ENCODE measurements at places on chromosomes 6 and 20.

GRCh38 chr6:84227044-84227433 lies 404 bp downstream of the CEP162 start:
- no peak for DNase-seq

DNA sequence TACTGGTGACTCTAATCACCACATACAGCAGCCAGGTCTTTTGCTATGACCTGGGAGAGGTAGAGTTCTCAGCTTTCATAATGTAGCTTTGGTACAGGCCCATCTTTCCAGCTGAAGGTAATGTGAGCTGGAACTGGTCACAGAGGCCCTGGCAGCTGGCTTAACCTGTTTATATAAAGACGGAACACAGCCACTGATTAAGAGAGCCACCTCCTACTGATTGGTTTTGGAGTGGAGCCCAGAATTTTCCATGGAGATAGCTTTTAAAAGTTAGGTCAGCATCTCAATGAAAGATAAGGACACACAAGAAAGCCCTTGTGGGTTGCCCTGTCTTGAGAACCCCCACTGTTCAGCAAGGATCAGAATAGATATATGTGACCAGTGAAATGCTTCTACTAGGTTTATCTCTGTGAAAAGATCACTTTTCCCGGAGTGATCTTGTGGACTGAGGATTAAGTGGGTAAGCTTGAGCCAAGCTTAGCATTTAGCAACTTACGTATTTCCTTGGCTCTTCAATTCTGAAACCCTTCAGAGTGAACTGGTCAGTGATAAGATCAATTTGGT lies 213.7 kb upstream of the CITED2 start:
- DNase-seq = peak; percentile 61

- DNase-seq = no peak
Observed at GRCh38 chr6:86142326-86142725, 499.6 kb upstream of the SYNCRIP start.

DNA sequence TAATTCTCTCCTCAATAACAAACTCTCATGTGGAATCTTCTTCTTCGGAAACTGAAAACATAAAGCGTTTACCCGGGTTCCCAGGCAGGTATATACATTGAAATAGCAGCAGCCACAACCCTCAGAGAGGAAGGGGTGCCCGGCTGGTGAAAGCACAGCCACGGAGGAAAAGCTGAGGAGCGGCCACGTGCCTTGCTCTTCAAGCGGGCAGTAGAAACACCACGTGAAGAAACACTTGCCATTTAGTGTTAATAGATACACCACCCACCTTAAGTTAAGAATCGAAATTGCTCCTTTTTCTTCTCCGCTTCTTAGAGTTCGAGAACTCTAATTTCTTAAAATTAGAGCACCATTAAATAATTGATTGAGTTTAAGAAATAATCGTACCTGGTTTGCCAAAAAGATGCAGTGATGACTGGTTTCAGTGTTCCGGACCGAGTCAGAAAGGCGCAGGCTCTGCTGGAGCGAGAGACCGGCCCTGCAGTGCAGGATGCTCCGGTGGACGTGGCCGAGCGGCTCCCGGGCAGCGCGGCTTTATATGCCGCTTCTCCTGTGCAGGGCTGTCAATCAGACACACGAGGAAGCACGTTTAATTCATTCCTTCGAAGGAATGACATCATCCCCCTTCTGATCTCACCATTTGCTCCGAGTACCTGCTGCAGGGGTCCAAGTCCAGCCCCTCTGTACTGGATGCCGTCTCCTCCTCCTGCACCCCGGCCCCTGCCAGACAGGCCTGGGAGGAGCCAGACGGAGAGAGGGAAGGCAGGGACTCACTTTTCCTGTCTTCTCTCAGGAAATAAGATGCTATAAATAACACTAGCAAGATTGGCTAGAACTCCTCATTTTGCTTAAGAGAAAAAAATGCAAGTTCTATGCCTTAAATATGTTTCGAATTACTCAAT lies at the start of gene THBS2:
Gene THBS2, minus strand, starts transcription at position 510 of the 902 bp plus-strand sequence. CDS start 3,062 bp downstream, outside the sequence.
- peak; percentile 96 for DNase-seq

DNA sequence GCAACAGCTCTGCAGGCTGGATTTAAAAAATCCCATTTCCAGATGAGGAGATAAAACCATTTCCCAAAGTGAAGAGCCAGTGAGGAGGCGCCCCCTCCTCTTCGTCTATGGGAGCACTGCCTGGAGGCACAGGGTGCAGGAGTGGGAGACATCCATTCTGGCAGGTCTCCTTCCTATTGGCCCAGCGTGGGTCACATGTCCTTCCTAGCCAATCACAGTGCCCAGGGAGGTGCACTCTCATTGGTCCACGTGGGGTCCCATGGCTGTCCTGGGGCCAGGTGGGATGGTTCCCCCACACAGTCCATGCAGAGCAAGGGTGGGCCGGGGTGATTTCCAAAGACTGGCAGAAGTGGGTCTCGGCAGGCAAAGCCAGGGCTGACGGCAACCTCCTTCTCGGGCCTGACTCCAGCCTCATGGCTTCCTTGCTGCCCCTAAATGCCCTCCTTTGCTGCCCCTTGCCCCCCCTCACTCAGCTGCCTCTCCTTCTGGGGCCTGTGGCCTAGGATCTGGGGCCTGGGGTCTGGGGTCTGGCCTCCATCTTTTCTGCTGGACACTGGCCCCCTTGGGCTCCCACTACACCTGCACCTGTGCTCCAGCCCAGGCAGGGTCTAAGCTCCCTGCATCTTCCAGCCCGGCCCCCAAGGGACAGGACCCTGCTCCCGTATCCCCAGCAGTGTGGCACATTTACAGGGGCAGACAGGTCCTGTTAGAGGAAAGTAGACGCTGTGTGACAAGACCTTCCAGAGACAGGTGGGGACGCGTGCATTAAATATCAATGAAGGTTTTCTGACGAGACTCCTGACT lies 231.7 kb downstream of the TAF4 start:
- DNase-seq = no peak

- no peak for DNase-seq
Observed at GRCh38 chr20:50977066-50978021, 18.7 kb downstream of the MOCS3 start.

GRCh38 chr6:35262596-35262995 lies 3.1 kb downstream of the ZNF76 start:
- DNase-seq = no peak

- DNase-seq = no peak
Observed at GRCh38 chr6:43707767-43708166, 20.2 kb upstream of the MRPS18A start.

DNA sequence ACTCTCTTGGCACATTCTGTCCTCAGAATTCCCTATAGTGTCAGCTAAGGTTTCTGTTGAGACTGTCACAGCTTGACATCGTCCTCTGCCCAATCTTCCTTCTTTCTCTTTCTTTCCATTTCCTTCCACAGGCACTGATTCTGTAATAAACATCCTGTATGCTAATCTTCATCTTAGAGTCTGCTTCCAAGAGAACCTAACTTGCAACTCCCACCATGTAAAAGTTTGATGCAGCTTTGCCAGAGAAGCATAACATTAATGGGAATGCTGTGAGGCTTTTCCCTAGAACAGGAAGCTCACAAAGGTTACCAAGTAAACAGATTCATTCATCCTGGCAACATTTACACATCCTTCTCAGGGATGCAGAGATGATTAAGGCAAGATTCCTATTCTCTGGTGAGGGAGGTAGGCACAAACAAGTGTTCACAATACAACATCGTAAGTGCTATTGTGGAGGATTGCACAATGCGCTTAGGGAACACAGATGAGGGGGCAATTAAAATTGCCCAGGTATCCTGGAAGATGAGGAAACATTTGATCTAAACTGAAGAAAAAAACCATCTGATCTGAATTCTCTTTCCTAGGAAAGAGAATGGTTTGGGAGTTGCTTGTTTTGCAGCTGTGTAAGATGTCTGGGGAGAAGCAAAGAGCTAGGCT lies 74.7 kb downstream of the GRM1 start:
- no peak for DNase-seq

DNA sequence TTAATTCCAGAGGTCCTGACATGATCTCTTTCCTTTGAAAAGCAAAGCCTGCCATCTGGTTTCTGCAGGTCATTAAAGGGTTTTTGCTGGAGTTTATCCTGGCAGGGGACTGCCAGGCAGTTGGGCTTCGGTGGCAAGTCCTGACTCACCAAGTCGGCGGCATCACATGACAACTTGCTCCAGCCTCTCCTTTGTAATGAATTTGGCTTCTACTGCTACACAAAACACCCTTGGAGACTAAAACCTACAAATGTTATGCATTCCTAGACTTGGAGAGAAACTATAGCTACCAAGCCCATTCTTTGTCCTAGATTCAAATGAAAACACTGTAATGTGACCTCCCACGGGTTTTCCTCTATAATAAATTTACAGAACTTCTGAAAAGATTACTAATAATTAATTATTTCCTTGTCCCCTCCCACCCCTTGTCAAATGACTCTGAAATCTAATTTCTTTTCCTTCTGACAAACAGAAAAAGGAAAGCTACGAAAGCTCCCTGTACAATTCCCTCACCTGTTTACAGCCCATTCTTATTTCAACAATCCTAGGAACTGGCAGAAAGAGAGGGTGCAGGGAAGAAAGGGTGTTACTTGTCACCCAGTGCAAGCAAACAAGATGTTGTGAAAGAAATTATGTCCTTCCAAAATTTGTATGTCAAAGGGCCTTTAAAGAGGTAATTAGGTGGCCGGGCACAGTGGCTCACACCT lies 62.9 kb downstream of the QRSL1 start:
- DNase-seq = no peak

DNA sequence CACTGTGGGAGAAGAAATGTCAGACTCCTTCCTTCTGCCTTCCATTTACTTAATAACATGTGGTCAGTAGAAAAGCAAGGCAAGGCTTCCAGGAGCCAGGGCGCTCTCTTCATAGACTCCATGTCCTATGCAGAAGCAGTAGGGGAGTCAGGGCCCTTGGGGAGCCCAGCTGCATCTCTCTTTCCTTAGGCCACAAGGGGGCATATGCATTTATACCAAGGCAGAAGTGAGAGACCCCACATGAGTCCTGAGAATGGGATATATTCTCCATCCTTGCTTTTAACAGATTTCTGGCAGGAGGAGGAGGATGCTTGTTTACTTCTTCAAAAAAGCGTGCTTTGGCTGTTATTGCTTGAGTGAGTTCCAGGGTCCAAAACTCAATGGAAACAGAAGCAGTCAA lies 198.5 kb downstream of the HIVEP2 start:
- DNase-seq = no peak

Data from NCI-H226 (cell line).